IPS-NIHi11 (cell line): ENCODE measurements at places on chromosomes 16 and 17.

- DNase-seq = no peak
These were observed 18.6 kb downstream of the FOXN1 start for GRCh38 chr17:28524476-28525424.

- no peak for DNase-seq
These were observed 63.2 kb upstream of the TRAP1 start for GRCh38 chr16:3780570-3780969.

DNA sequence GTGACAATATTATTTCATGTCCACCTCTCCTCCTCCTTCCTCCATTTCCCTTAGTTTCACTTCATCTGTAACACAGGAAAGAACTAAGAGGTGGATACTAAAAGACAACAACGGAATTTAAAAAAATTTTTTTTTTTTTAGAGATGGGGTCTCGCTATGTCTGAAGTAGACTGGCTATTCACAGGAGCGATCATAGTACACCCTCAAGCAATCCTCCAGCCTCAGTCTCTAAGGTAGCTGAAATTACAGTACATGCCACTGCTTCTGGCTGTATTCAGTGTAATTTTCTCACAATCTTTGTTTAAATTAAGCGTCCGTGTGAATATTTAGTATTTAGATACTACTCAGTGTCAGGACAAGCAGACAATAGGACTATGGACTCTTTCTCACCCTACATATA, 35.6 kb downstream of the FBXL20 start:
- no peak for DNase-seq

- DNase-seq = no peak
These were observed 5.3 kb downstream of the NLK start for GRCh38 chr17:28047806-28048205.

- no peak for DNase-seq
These were observed 181.3 kb downstream of the IRF8 start for GRCh38 chr16:86080131-86080875.

- no peak for DNase-seq
These were observed 58.1 kb upstream of the CBFA2T3 start for GRCh38 chr16:89034971-89035668.

GRCh38 chr16:72094266-72094610, 591 bp downstream of the DHX38 start:
- peak; percentile 19 for DNase-seq

DNA sequence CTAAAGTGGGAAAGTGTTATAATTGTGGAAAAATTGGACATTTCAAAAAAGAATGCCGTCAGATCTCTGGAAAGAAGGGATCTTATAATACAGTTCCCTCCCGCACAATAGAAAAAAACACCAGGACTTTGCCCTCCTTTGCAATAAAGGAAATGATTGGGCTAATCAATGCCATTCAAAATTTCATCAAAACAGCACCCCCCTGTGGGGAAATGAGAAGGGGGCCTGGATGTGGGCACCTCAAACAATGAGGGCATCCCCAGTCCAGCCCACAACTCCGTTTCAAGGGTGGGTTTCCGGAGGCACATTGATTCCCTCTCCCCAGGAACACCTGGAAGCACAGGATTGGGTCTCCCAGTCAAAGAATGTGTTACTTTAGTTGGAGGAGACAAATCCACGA, 26.1 kb downstream of the CD300LG start:
- peak; percentile 37 for DNase-seq

GRCh38 chr16:27461483-27462171, 59.7 kb downstream of the IL21R start:
- no peak for DNase-seq

- DNase-seq = no peak
These were observed 51.3 kb downstream of the HS3ST3B1 start for GRCh38 chr17:14352136-14352535.

DNA sequence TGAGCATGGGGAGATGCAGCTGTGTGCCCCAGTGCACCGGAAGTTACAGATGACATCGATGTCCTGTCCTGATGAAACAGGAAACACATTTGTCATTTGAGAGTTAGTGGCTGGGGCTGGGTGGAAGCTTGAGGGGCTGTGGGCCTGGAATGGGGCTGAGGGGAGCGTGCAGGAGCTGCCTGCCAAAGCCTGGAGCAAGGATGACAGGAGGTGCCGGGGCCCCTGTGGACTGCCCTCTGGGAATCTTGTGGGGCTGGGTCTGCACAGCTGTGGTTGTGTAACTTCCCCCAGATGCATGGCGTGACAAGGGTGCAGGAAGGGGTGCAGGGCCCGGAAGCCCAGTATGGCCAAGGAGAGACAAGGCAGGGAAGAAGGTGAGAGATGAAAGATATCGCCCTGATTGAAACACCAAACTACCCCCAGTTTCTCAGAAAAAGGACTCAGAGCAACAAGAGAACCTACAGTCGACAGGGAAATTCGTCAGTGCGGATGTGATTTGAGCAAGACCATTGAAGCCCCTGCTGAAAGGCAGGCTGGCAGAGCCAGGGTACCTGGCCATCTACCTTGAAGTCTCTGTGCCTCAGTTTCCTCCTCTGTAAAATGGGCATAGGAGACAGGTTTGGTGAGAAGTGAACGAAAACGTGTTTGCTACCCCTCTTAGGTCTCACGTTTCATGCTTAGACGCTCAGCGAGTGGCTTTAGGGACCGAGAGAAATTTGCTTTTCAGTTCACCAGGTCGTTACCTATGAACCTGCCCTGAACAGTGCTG, 8.8 kb downstream of the MMP25 start:
- no peak for DNase-seq

DNA sequence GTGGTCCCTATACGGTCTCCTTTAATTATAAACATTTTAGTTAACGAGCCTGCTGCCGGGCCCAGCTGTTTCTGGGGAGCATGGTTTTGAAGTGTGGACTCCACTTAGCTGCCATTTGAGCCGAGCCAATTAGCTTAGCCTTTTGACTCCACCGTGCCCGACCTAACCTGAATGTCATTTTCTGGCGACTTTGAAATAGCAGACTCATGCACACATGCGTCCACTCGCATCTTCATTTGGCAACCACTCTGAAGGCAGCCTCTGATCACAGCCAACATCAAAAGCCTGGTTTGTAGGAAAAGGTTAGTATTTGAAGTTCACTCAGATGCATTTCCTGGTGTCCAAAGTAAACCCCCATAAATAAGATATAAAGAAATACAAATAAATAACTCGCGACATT, 16.8 kb downstream of the AXIN2 start:
- no peak for DNase-seq

GRCh38 chr16:30137897-30138296, 14.9 kb upstream of the MAPK3 start:
- no peak for DNase-seq

DNA sequence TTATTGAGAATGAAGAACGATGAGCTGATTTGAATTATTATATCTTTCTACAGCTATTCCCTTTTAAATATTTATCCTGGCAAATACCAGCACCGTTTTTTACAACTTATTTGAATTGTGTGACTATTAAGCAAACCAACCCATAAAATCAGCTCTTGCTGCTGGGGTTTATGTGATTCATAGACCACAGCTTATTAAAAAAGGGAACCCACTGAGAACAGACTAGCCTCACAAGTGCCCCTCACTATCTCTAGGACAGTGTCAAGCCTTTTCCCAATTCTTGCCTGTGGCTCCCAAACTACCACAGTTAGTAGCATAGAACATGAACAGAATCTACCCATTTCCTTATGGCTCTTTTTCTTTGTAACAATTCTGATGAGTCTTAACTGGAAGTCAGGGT, 6.1 kb upstream of the LIG3 start:
- no peak for DNase-seq

DNA sequence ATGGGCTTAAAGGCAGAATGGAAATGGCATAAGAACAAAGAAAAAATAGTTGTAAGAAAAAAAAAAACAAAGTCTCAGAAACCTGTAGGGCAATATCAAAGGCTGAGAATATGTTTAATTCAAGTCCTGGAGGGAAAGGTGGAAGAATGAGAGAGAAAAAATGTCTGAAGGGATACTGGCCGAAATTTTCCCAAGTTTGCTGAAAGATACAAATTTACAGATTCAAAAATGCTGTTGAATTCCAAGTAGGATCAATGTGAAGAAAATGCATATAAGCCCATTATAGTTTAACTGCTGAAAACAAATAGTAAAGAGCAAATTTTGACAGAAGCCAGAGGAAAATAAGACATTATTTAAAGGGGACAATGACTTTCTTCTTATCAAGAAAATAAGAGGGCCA, 6.6 kb upstream of the USP22 start:
- no peak for DNase-seq

GRCh38 chr17:79420318-79421243, 190.3 kb downstream of the RBFOX3 start:
- DNase-seq = no peak

DNA sequence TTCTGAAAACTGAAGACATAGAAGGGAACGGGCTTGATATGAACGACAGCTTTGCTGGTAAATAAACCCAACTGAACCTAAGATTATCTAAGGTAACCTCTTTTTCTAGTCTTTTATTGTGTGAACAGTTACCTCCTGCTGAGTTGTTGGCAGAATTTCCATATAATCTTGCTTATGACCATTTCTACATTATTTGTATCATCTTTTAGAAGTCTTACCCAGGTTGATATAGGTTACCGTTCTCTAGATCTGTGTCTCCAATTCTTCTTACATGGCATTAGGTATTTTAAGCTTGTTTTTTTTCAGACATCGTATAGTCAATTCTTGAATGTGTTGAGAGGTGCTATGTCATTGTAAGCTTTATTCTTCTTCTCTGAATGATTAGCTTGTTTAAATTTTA, 24.3 kb downstream of the TTC19 start:
- no peak for DNase-seq

GRCh38 chr17:18963126-18964017, 11.4 kb downstream of the SLC5A10 start:
- DNase-seq = no peak

DNA sequence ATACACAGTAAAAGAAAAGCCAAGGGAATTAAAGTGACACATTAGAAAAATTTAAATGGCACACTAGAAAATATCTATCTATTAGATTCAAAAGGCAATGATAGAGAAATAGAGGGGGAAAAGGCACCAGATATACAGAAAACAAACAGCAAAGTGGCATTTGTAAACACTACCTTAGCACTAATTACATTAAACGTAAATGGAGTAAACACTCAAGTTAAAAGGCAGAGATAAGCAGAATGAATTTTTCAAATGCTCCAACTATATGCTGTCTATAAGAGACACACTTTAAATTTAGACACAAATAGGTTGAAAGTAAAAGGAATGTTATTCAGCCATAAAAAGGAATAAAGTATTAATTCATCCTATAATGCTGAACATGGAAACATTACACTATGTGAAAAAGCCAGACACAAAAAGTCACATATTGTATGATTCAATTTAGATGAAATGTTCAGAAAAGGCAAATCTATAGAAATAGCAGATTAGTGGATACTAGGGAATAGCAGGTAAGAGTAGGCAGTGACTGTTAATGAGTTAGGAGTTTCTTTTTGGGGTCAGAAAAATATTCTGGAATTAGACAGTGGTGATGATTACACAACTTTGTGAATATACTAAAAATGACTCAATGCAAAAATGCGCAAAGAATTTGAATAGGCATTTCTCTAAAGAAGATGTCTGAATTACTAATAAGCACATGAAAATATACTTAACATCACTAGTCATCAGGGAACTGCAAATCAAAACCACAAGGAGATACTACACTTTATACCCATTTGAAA, 92.4 kb downstream of the BRIP1 start:
- DNase-seq = no peak

- DNase-seq = peak; percentile 75
These were observed 741 bp downstream of the PLK1 start for GRCh38 chr16:23679274-23679985.

- no peak for DNase-seq
These were observed 308.2 kb upstream of the GOT2 start for GRCh38 chr16:59042301-59042700.

GRCh38 chr17:57819285-57819684, 30.6 kb downstream of the MRPS23 start:
- no peak for DNase-seq

DNA sequence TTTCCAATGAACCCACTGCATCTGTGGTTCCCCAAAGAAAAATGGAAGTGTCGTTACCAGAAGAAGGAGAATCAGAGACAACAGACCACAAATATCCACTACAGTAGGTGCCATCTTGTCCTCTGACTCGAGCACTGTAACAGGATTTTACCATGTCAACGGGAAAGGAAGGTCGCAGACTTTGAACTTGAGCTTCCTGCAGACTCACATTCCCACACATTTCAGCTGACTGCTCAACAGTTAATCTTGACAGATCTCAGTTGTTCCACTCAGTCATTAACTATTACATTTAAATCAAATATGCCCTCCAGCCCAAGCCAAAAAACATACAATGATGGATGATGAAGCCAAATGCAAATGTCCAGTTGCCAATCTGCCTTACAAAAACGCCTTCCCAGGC, 37.0 kb downstream of the GAS7 start:
- DNase-seq = no peak

- DNase-seq = no peak
These were observed 180.0 kb upstream of the ASIC2 start for GRCh38 chr17:33473061-33473460.

GRCh38 chr17:77466596-77467223, 325.9 kb downstream of the SEC14L1 start:
- DNase-seq = no peak

DNA sequence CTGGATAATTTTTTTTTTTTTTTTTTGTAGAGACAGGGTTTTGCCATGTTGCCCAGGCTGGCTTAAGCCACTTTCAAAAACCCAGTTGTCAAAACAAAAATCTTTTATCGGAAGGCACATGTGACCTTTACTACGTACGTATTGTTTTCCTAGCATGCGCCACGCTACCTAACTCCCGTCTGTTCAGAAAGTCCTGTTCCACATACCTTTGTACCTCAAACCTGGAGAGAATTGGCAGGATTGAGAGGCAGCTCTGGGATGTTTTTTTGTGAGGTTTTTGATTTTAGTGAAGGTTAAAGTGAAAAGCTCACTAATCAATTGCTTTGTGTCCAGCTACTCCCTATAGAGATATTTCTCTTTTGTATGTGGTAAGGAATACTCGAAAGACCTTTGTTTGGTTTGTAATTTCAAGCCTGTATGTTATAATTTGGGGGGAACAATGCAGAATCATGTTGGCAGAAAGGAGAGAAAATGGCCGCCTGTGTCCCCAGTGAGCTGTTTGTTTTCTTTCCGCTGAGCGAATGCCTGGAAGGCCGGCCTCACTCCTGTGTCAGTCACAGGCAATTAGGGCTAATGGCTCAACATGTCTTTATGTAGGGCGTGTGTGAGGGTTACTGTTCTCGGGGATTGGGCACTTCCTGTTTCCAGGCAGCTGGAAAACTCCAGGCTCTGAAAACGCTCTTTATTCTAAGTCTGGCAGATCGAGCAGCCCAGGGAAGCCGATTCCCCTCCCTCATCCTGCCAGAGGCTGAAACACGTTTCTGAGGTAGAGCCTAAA, 60.8 kb upstream of the CLEC18A start:
- DNase-seq = peak; percentile 35

DNA sequence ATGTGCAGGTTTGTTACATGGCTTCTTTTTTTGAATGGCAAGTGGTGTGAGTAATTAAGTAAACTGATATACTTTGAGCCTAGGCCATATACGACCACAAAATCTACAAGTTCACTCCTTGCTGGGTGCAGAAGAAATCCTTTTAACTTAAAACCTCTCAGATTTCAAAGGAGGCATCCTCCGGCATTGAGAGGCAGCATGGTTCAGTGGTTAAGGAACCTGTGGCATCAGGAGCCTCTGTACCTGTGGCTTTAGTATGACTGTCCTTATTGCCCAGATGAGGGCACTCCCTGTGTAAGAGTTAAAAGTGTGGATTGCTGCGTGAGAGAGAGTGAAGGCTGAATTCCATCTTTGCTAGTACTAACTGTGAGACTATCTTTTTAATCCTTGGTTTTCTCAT, 3.3 kb downstream of the NLRP1 start:
- DNase-seq = no peak
